ENCODE measurements at places on chromosomes 3 and 15.
A peak's percentile ranks its signal among the peaks of the same experiment; 100 is the strongest.

DNA sequence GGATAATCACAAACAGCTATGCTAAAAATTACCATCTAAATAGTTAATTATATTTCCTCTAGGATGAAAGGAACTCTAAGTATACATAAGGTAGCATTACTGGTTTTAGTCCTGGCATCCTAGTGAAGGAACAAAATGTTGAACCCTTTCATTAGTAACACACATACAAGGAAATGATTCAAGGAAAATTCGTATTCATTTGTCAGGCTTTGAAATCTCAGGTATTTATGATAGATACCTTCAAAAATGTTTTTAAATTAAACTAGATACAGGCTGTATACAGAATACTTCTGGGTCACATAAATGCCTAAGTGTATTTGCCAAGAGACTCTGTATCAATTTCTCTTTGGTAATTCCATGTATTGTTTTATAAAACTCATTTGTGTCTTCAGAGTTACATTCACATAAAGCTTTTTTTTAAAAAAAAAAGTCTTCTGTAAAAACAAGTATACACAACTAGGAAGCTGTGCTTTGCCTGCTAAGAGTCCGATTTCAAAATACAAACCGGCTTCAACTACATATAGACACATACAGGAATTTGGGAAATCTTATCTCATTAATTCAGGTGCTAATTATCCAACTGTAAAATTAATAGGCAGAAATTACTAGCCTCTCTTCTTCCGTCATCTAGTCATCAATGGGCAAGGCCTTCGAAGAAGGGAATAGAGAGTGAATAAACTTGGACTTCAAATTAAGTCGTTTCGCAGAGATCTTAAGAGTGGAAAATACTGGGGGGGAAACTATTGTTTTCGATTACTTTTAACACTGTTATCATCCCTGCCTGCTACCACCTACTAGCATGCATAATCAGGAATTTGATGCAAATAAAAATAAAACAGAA lies 1.3 kb downstream of the SECISBP2L start:
- no peak for DNase-seq

DNA sequence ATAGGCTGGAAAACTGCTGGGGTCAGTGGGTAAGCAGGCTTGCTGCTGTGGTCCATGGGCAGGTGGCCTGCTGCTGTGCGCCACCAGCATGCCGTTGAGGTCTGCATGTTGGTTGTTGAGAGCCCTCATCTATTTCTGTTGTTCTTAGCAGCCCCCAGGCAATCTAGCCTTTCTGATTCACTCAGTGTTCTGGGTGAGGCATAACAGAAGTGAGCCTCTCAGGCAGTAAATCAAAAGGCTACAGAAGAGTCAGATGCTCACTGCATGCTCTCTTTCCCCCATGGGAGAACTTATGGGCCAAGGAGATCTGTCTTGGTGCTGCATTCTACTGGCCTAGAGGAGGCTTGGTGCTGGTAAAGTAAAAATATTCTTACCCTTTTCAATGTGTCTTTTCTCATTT lies 67.8 kb upstream of the ATP10A start:
- DNase-seq, result no peak

- peak; percentile 79 for DNase-seq
Measured at GRCh38 chr3:69082805-69083204, 1.9 kb upstream of the ARL6IP5 start.

- DNase-seq, result no peak
Measured at GRCh38 chr3:73955494-73956070, 330.8 kb upstream of the PDZRN3 start.

GRCh38 chr3:113128386-113129015 lies 82.9 kb upstream of the BOC start:
- no peak for DNase-seq

DNA sequence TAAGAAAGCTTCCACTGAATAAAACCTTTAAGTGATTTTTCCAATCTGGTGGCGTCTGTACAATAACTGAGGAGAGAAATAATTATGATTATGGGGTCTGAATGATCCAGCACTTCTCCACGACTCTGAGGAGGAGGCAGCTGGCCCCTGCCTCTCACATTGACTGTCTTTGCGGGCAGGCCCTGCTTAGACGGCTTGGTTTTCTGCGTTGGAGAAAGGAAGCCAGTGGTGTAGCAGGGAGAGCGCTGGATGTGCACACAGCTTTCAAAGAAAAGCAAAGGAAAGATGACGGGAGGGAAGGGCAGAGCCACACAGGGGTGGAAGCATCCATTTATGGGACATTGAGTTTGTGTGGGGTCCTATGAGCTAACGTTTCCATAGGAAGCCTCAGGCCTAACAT lies 62.5 kb downstream of the MGLL start:
- no peak for DNase-seq

- DNase-seq, result peak; percentile 97
Measured at GRCh38 chr15:63188926-63189871, at the start of gene RAB8B. Gene RAB8B (plus strand): TSS chr15:63189606. CDS start chr15:63189625, 19 bp downstream.

DNA sequence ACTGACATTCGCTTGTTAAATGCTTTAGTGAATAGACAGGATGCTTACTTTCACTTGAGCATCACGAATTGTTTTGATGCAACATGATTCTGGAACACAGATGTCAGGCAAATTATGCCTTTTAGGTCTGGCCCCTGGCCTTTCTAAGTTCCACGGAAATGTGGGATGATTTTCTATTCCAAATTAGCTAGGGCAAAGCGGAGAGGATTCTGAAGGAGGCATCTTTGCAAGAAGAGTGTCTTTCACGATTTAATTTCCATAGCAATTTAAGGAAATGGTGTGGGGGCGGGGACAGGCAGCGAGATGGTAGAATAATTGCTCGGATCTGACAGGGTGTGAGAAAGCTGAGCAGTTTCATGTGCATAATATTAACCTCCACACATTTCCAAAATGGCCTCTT lies 238.5 kb upstream of the KCNMB2 start:
- DNase-seq, result no peak

DNA sequence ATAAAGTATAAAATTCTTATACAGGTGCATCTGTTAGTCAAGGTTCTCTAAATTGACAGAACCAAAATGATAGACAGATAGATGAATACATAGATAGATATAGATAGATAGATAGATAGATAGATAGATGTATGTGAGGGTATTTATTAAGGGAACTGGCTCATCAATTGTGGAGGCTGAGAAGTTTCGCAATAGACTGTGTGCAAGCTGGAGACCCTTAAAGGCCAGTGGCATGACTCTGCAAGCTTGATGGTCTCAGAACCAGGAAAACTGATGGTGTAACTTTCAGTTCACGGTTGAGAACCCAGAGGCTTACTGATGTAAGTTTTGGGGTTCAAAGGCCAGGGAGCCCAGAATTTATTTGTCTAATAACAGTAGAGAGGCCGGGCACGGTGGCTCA lies 1123.7 kb upstream of the CADM2 start:
- DNase-seq, result no peak

DNA sequence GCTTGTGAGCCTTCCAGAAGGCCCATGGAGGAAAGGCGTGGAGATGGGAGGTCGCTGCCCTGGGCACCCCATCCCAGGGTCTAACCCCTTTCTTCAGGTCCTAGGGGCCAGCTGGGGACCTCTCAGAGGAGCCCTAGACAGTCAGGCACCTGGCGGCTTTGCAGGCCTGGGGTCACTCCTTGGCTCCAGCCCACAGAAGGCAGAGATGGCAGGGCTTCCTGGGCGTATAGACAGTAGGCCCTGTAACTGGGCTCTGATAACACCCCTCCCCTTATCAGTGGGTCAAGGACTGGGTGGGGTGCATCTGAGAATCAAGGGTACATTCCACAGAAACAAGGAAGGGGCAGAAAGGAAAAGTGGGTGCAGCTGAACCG lies 16.7 kb downstream of the ZDHHC19 start:
- DNase-seq, result no peak
